Pons (tissue), 1 donor: ENCODE measurements at places on chromosomes 1 and 21.

DNA sequence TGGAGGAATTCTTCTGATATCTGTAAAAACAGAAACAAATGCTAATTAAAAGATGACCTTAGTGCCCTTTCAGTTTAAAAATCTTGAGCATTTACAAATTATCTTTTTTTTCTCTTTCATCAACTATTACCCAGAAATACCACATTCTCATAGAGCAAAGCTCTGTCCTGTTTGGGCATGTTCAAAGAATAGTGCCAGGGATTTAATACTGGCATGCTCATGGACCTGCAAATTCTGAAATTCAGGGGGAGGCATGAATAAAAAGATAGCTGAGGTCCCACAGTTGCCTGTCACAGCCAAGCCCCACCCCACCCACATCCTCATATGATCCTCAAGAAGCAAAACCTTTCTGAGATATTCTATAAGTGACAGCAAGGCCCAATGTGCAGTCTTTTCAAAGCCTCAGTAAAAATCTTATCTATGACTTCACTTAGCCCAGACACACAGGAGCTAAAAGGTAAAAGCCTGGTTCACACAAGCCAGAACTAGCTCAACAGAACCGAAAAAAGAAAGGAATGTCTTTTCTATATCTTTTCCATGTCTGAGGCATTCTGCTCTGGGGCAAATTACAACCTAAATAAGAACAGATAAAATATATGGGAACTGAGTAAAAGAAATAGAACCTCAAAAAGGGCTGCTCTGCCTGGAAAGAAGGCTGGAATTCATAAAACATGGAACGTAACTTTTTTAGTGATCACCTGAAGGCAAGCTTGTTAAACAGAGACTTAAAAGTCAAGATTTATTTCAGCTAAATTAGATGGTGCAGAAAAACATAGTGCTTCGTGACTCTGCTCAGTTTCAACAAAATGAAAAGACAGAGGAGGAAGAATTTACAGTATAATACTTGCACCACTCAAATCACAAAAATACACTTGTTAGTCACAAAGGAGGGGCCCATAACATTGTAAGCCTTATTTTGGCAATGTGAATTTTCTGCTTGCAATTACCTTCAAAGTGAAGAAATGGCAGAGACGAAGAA lies 11.0 kb downstream of the WLS start:
- DNase-seq: no peak

DNA sequence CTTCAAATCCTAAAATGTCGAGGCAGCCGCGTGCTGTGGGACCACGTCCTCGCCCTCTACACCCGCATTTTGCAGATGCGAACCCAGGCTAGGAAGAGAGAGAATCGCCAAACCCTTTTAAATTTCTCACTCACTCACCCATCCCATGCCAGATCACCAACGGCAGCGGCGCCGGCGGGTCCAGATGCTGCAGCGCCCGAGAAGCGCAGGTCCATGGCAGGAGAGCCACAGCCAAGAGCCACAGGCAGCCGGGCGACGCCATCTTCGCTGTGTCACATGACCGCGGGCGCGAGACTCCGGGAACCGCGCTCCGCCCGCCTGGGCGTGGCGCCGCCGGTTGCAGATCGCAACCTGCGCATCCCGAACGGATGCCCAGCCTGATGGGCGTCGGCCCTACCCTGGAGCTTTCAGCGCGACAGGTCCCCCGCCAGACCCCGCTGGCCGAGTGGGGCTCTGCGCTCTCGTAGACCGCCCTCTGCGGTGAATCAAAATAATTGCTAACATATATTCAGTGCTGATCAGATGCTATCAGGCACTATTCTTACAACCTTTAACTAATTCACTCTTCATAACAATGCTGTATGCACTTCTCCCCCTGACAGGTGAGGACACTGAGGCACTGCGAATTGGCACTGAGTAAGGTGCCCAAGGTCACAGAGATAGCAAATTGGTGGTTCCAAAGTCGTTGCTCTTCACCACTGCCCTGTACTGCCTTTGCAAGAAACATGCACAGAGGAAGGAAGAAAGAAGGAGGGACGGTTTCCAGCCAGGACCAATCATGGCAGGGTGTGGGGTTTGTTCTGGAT lies at the start of gene PPT1:
Gene PPT1 (minus strand): TSS at position 276 of the 806 bp plus-strand sequence. CDS start 14 bp downstream, at position 262.
- DNase-seq: peak; percentile 73

- peak; percentile 80 for DNase-seq
Observed at GRCh38 chr1:203038891-203039608, 12.8 kb downstream of the PPFIA4 start.

DNA sequence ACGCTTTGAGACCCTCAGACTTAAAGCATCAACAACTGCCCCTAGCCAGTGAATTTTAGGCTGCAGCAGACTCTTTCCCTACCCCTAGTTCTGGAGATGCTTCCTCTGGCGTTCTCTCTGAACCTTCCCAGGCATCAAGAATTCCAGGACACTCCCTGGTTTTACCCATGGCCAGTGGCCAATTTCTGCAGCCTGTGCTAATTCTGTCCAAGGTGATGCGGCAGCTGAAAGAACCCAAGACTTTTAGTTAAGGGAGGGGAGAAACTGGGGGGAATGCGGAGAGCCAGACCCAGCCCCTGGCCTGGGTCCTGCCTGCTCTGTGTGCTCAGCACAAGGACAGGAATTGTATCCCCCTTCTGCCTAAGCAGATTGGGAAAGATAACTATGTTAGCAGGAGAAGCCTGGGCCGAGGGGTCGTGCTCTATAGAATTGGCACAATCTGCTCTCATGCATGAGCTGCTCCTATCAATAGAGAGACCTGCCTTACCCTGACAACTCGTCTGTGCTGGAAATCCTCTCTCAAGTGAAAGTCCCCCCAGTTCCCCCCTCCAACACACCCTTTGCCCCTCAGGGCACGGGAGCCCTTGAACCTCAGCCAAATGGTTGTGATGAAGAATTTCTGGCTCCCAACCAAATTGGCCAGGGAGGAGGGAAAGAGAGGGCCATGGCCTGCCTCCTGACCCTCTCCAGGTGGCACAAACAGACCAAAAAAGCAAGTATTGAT lies 5.4 kb upstream of the GJA8 start:
- no peak for DNase-seq

GRCh38 chr1:28971980-28972771 lies 57.8 kb downstream of the EPB41 start:
- no peak for DNase-seq

DNA sequence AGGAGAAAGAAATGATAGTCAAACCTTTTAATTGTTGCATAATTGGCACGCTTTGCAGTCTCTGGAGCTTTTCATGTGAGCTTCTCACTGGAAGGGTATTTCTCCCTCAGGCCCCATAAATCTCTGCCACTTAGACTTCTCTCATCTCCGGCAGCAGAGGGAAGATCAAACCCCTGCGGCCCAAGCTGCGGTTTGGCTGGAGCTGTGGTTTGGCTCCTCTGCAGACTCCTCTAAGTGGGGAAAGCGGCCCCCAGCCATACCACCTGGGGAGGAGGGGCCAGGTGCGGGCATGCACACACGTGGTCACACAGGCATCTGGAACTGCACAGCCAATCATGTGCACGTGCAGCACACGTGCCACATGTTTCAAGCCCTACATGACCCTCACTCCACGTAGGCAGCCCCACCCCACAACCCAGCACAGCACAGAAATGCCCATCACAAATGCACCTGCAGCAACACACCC lies 58.3 kb downstream of the UBE2T start:
- DNase-seq: no peak

DNA sequence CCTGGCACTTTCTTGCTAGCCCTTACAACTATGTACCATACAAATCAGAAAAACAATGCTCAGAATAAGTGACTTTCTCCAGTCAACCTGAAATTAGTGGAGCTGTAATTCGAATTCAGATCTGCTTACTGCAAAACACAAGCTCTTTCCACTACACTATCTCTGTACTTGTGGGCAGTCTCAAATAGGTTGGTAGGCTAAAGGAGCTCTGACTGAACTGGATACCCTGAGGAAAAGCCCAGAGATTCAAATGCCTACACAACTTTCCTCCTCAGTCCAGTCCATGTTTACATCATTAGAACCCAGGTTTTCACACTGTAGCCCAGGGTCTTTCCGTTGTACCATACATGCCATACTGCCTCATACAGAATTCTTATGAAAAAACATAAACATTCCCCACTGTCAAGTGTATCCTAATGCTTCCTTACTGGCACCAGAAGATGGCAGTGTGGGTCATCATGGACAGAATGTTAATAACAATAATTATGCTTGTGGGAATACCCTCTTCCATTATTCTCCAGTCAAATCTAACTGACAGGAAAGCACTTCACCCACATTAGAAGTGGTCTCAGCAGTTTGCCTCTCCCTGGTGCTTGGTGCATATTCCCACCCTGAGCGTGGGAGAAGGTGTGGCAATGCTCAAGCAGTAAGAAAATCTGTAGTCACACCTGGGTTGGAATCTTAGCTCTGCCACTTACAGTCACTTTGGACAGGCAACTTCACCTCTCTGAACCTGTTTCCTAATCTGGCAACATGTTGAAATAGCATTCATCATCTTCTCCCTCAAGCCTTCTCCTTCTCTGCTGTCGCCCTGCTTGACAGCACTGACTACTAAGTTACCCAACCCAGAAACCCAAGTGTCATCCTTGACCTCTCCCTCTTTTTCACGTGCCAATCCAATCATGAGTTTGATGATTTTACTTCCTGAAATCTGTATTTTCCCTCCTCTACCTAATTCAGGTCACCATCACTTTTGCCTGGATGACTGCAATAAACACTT lies 14.4 kb upstream of the ZFYVE9 start:
- DNase-seq: peak; percentile 41
